ENCODE measurements at places on chromosomes 1 and 21. TPM values are rescaled to one million over a fixed set of nuclear protein-coding genes. Genes with fewer than 3 reads are reported as not detected.
A peak's percentile ranks its signal among the peaks of the same experiment; 100 is the strongest.

CCDC181 gene
- 2.0 TPM for total RNA-seq

DNA sequence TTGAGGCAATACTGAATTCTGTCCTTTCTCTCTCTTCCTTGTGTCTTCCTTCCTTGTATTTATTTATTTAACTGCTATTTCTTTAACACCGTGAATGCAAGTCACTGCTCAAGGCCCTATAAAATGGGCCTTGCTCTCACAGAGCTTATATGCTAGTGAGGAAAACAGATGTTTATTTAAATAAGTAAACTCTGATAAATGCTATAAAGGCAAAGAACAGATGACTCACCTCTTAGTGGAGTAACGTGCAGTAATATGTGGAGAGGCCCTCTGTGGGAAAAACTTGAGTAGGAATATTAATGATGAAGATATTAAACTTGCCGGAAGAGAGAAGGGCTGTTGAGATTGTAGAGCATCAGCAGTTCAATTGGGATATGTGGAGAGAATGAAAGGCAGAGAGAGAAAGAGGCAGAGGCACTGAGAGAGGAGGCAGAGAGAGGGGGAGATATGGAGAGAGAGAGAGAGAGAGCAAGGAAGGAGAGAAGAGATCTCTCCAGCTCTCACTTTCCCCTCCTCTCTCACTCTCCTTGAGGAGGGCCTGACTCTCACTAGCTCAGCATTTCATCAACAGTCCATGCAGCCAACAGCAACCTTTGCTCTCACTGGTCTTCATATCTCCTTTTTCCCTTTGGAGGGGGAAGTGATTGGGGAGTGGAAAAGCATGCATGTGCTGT, 322.2 kb downstream of the LMX1A start:
- no peak for DNase-seq

DNA sequence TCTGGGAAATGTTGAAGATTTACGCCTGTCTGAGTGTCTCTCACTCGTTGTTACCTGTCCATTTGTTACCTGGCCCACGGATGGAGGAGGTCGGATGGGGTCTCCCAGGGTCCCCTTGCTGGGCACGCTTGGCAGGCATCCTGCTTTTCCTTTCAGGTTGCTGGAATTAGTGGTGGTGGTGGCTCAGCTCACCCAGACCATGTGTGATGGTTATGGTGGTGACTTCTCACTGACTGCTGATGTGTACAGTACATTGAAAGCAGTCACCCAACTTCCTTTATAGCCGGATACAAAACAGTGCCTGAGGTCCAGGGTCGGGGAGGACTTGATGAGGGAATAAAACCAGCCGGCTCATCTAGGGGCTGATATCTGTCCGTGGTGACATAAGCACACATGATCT, 19.5 kb downstream of the MAPKAPK2 start:
- no peak for DNase-seq

DNA sequence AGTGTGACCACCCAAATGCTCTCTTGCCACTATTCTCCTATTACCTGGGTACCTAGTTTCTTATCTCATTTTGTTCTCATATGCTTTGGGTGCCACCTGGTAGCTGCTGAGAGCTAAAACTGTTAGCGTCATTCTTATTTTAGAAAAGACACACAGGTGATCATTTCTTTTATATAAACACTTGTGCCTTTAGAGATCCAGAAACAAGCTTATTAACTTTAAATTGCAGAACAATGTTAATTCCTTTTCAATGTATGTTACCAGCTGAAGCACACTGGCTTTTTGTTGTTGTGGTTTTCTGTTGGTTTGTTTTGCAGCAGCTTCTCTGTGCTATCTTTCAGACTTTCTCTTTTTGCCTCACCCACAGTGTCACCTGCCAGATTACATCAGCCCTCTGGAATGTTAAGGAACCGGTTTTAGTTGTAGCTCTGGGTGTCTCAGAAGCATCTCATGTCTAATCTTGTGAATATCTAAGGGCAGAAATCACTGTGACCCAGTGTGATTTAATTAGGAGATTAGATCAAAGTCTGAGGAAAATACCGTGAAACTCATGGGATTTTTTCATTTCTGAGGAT, 43.4 kb upstream of the SLC19A2 start:
- DNase-seq: peak; percentile 56

SLC35F3 gene
- 2.2 TPM for total RNA-seq

GRCh38 chr1:70331962-70332361, 22.6 kb downstream of the ANKRD13C start:
- DNase-seq: no peak

DNA sequence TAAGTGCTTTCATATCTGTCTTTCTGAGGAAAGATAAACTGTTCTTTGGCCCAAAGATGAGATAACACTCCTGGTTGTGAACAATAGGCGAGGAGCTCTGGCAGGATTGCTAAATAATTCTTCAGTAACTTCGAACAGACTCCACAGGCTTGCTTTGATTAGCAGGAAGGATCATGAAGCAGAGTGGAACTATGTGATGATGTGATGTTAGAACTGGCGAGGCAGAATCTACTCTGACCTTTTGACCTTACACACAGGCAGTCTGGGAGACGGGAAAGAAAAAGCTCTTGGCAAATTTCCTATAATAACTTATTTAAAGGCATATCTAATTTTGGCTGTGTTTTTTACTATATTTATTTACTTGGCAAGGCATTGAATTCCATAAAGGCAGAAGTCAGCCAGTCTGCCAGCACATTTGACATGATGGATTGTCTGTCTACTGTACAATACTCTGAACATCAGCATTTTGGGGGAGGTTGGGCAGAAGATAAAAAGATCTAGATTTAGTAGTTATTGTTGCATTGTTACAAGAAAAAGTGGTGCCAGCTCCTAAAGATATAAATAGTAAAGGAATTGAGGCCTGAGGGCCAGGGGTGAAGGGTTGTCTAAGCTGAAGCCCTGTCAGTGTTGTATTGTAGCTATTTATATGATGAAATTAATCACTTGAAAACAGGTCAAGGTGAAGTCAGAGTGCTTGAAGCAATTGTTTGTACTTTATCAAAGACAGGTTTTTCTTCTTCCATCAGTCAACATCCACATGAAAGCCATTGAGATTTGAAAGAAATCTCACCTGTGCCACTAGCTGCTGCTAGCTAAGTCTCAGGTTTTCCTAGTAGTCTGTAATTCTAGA, 708.8 kb downstream of the LTN1 start:
- DNase-seq: no peak

PDC gene
- not detected for total RNA-seq

ADAM30 gene
- not detected for total RNA-seq

DNA sequence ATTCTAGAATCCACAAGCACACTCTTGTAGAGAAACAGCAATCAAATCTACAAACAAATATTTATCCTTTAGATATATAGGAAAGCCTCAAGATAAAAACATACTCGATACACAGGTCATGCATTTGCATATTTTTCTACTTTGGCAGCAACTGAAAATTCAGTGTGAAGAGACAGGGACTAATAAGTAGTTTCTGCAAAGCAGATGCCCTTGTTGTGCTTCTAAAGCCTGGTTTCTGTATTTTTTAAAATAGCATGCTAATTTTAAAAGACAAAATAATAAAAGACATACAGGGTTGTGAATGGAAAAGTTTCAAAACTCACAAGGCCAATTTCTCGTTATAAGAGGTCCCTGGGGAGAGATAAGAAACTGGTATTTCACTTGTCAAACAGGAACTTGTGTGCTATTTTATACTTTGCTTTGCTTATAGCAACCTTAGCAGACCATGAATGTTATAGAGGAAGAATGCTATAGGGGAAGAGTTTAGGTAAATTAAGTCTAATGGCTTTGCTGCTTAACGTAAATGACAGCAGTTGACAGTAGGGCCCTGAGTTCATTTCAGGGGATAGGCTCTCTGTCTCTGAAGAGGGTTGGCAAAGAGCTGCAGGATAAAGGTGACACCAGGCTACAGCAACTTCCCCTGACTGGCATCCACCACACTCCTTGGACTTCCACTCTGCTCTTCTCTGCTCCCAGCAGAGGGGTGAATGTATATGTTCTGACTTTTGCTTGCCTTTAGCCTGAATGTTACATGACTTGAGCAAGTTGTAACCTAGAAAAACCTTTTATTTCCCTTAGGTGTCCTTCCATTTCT, 9.4 kb upstream of the RGS13 start:
- no peak for DNase-seq

GRCh38 chr1:220353229-220354012, 81.2 kb upstream of the RAB3GAP2 start:
- no peak for DNase-seq

- DNase-seq: no peak
Observed at GRCh38 chr1:12621346-12622335, 3.6 kb upstream of the DHRS3 start.

EPB41 gene
- total RNA-seq: 16.1 TPM

DNA sequence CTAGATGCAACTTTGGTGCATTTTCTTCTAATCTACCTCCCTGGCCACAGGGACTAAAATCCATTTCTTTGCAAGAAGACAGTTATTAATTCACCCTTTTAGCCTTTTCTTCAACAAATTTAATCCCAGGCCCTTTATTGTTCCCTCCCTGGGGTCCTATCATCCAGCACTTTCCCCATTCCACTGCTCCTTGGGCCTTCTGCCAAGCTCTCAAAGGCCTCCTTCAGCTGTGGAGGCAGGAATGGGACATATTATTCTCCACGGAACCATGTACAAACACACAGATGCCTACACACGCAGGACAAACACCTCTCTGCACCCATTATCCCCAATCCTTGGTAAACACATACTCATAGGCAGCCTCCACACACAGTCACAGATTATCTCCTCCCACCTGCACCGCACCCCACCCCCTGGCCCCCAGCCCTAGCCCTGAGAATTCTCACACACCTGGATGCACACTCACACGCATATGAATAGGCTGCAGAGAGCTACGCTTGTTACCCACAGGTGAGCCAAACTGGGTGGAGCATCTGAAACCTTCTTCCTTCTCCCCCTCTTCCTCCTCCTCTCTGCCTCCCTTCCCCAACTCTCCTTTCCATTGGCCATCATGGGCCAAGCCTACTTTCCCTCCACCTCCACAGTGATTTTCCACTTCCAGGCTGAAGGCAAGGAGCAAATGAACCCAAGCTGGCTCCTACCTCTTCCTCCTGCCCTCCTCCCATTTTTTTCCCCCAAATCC, 11.7 kb downstream of the TAGLN2 start:
- no peak for DNase-seq

TMCO4 gene
- 20.0 TPM for total RNA-seq
